Stimulated activated naive CD8-positive, alpha-beta T cell treated with anti-CD3 and anti-CD28 coated beads, Interleukin-15, Interleukin-2, amounts not matched to agents 100 U/mL and 50 U/mL, for 24 hours (primary cell): ENCODE measurements at places on chromosomes 13 and 19.
A peak's percentile ranks its signal among the peaks of the same experiment; 100 is the strongest.

DNA sequence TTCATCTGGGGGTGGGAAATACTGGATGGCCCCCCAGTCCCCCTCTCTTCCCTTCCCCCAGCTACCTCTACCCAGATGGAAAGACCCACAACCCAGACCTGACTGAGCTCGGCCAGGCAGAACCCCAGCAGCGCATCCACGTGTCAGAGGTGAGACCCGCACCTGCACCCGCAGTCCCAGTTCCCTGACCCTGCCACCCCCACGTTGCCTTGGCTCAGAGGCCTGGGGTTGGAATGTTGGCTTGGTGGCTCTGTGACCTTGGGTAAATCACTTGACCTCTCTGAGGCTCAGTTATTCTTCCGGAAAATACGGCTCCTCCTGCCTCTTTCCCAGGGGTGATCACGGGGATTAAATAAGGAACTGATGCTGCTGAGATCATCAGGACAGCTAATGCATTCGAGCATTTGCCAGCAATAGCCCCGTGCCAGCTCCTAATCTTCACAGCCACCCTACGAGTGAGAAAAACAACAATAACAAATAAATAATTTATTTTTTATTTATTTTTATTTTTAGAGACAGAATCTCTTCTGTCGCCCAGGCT lies 12.3 kb downstream of the CBLC start:
- no peak for DNase-seq

DNA sequence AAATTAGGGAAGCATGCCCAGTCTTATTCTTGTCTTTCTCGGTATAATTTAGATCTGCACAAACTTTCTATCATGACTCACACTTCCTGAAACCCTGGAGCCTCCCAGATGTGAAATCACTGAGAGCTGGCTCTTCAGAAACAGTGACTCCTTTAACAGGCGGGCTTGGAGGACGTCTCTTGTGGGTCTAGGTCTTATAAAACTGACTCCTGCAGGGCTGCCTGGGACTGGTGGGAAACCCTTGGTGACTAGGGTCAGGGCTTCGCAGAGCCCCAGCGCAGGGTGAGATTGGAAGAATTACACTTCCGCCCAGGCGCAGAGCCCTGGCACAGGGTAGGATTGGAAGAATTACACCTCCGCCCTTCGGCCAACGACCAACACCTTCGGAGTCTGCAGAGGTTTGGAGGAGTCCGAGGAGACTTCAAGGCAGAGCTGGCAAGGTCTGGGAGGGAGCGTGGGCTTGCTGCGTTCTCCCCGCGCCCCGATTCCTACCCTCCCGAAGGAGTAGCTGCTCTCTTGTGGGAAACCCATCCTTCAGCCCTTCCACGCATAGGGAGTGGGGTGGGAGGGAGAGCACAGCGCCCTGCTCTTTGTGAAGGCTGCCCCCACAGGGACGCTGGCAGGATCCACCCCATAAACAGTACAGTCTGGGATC lies 43.4 kb upstream of the MAP3K10 start:
- DNase-seq, result peak; percentile 19

- DNase-seq, result no peak
These were observed 29.8 kb upstream of the ZNF254 start for GRCh38 chr19:24057144-24057543.

DNA sequence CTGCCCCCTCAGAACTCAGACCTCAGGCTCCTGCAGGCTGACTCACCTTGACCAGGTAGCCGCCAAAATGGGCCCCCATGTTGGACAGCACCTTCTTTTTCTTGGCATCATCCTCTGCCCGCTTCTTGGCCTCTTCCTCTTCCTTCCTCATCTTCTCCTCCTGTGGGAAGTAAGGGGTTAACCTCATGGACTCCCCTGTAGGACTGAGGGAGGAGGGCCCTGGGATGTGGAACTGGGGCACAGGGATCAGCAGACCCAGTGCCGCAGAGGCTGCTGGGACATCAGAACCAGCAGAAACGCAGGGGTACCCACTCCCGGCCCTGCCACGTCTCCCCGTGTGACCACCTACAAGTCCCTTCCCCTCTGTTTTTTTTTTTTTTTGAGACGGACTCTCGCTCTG lies 11.1 kb downstream of the TNNT1 start:
- no peak for DNase-seq

GRCh38 chr19:52170863-52171320 lies 529 bp downstream of the ZNF836 start:
- DNase-seq, result peak; percentile 30

DNA sequence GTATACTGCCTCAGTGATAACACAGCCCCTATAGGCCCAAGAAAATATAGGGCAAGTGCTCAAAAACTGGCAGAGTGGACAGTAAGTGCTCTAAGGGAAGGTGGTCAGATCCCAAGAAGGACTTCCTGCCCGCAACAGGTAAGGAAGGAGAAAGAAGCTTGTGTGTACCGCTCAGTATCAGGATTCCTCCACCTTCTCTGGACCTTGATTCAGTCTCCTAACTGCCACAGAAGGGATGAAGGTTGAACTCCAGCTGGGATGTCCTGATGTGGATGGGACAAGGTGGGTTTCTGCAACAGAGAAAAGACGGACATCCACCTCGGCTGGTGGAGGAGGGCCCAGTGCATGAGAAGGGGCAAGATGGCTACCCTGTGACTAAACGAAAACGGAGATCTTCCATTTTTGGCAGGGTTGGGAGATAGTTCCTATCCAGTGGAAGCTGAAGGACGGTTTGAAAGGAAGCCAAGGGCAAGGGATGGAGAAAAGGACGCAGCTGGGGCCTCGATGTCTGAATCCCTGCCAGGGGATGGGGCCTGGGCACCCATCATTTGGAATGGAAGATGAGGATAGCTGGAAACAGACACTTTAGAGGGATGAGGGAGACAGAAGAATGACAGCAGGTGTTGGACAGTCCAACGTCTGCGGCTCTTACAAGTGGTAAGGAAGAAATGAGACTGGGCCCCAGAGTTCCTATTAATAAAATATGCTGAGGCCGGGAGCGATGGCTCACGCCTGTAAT lies 1.3 kb upstream of the ATF5 start:
- DNase-seq, result no peak

DNA sequence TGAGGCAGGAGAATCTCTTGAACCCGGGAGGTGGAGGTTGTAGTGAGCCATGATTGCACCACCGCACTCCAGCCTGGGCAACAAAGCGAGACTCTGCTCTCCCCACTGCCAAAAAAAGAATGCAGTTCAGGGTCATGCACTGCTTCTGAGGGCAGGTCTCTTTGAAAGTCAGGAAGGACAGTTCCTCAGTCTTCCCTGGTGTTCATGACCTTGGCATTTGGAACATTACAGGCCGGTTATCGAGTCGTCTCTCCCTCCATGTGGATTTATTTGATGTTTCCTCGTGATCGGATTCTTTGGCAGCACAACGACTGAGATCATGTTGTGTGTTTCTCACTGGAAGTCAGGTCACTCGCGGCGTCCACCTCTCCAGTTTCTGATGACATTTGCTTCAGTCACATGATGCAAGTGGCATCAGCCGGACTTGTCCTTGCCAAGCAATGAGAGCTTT lies 17.2 kb downstream of the FGF21 start:
- DNase-seq, result no peak

DNA sequence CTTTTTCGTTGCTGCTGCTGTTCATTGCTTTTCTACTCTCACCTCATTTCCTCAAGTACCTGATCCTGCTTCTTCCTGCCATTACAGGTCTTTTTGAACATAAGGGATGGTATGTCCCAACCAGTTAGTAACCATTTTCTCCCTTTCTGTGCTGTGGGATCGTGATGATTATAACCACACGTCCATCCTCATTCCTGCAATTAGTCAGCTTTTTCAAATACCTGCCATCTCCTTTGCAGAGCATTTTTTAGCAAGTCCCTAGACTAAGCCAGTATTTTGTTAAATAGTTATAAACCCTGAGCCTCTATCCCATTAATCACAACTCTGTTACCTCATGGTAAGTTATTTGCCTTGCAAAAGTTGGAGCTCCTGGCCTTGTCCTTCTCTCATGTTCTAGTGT lies 109.2 kb downstream of the FNDC3A start:
- DNase-seq, result no peak

DNA sequence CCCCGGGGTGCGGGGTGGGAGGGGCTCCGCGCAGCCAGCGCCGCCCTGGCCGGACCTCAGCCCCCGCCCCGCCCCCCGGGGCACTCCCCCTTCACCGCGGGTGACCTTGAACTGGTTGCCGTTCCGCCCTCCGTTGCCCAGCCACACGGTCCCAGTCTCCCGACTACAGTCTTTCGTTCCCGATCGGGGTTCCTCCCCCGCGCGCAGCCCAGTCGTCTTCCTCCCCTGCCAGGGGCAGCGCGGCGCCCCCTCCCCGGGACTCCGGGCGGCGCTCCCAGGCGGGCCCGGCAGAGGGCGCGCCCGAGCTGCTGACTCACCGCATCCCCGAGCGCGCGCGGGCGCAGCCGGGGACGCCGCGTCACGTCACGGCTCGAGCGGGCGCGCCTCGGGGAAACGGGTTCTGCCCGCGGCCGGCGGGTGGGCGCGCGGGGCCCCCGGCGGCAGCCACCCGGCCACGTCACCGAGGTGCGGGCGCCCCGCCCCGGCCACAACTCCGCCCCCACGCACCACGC lies 459 bp downstream of the MIDN start:
- DNase-seq, result peak; percentile 88

DNA sequence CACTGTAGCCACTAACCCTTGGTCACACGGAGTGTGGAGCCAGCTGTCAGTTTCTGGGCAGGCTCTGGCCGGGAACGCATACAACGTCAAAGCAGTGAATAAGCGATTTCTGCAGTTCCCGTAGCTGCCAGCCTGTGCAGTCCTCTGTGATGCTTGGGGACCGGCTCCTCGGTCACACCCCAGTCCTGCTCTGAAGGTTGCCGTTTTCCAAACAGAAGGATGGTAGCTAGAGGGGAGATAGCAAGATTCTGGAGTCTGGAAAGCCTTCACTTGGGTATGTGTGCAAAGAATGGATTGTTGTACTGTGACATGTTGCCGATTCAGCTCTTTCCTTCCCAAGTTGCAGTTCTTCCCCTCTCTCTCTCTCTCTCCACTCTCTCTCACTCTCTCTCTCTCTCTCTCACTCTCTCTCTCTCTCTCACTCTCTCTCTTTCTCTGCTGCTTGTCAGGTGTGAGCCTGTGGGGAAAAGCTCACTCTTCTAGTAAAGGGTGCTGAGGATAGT lies 38.7 kb upstream of the C1QTNF9 start:
- peak; percentile 68 for DNase-seq

- DNase-seq, result peak; percentile 30
These were observed 654 bp downstream of the STAP2 start for GRCh38 chr19:4337906-4338440.

- no peak for DNase-seq
These were observed 531.1 kb downstream of the IRS2 start for GRCh38 chr13:109255141-109255856.

GRCh38 chr19:30062907-30063649 lies 121.0 kb downstream of the URI1 start:
- no peak for DNase-seq

DNA sequence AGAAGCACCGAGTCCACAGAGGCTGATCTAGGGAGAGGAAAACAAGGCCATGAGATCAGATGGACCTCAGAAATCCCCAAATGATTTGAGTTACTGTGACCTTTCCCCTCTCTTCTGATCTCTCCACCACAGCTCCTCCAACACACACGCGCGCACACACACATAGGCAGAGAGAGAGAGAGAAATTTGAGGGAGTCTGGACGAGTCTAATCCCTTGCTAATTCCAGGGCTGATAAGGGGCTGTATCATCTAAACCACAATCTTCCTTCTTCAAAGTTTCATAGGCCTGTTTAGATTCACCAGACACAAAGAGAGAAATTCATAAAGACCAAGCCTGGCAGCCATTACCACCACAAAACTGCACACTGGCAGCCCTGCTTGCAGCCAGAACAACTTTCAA lies 8.6 kb downstream of the ZFP82 start:
- DNase-seq, result no peak

DNA sequence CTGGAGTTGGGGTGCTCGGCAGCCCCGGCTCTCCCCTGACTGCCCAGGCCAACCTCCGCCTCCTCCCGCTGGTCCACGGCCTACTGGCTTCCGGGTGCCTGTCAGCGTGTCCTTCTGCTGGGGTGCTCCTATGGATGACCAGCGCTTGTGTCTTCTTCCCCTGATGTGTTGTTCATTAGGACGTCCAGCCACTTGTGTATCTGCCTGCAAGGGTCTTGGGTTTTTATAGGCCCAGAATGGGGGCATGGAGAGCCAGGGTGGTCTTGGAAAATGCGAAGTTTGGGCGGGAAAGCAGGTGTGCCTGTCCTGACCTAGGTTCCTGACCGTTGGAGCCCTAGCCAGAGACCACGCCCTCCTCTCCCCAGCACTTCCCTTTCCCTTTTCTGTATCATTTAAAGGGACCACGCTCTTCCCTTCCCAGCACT lies 139.8 kb downstream of the SLITRK5 start:
- DNase-seq, result no peak

DNA sequence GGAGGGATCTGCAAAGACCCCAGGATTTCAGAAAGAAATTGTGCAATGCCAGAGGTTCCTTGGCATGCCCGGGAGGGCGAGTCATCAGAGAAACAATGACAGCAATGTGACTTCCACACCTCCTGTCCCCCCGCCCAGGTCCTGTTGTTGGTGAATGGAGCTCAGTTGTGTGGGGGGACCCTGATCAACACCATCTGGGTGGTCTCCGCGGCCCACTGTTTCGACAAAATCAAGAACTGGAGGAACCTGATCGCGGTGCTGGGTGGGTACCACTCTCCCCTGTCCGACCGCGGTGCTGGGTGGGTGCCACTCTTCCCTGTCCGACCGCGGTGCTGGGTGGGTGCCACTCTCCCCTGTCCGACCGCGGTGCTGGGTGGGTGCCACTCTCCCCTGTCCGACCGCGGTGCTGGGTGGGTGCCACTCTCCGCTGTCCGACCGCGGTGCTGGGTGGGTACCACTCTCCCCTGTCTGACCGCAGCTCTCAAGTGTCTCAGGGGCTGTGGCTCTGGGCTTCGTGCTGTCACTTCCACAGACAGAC lies 5.2 kb upstream of the F10 start:
- no peak for DNase-seq

- no peak for DNase-seq
These were observed 51.3 kb downstream of the TBC1D4 start for GRCh38 chr13:75430436-75431209.

DNA sequence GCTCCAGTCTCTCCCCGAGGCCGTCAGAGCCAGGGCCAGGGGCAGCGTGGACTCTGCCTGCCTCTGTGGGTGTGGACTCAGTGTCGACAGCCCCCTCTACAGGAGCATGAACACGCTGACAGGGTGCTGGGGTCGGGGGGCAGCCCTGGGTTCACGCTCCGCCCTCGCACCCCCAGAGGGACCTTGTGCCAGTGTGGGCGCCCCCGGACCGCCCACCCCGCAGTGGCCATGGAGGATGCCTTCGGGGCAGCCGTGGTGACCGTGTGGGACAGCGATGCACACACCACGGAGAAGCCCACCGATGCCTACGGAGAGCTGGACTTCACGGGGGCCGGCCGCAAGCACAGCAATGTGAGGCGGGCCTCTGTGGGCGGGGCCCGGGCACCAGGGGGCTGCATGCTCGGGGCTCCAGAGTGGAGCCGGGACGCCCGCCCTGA lies 8.3 kb downstream of the TRPM4 start:
- DNase-seq, result no peak

DNA sequence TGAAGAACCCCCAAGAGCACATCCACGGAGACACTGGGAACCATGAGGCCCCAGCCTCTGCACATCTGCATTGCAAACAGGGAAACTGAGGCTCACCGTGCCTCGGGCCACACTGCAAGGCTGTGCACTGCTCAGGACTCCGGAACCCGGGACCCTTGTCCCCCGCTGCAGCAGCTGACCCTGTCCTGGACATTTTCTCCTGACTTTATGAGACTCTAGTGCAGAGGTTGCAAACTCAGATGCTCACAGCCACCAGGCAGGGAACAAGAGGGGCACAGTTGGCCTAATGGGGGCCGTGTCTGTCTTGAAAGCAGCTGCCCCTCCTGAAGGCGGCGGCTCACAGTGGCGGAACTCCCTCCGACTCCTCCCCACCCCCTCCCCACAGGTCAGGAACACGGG lies 16.5 kb upstream of the IGLON5 start:
- no peak for DNase-seq
